ENCODE measurements at places on chromosomes 2 and 18.

DNA sequence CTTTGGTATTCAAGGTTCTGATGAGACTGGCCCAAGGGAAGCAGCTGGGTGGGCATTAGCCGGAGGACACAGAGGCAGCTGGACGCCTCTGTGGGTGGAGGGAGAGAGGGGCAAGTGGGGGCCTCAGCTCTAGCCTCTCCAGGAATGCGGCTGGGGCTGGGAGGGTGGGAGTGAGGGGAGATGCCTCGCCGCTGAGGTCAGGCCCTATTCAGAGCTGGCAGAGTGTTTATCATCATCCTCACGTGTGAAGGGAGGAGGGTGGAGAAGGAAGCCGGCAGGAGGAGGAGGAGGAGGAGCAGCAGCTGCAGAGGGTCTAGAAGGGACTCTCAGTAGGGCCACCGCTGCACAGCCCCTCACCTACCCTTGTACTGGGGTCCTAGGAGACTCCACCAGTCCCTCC, 43.1 kb downstream of the TNS1 start:
- DNase-seq = no peak

DNA sequence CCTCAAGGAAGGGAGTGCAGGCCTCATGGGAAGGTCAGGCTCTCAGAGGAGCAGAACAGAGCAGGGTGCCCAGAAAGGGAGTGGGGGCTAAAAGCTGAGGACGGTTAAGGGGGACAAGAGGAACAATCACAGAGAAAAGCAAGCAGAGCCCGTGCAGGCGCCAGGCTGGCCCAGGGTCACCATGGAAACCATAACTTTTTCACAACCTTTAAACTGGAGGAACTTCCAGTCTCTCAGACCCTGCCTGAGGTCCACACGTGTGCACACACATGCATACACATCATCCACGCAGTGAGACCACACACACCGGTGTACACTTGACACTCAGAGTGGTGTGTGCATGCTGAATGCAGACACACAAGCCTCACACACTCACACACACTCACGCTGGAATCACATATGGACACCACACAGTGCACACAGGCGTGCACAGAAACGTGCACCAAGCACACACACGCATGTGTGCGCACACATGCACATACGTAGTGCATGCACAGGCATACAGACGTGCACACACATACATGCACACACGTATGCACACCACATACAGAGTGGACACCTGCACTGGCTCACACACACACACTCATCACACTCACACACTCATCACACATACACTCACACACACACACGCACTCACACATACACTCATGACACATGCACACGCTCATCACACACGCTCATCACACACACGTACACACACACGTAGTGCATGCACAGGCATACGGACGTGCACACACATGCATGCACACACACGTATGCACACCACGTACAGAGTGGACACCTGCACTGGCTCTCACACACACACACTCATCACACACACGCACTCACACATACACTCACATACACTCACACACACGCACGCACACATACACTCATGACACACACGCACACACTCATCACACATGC, 37.2 kb upstream of the SNED1 start:
- no peak for DNase-seq

DNA sequence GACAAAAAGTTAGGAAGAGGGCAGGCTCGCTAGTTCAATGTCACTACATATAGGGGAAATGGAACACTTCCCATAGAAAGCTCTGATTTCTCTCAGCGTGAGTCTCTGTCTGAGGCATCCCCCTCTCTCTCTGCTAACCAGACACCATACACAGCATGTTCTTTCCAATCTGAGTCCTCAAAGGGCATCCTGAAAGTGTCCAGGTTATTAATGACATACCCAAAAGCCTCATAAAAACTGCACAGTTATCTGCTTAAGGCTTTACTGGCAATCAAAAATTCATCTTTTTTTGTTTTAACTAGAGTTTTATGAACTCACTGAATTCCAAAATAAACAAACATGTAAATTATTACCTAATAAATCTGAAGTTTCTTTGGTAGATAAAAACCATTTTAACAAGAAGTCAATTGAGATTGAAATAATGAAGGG, 137.4 kb downstream of the AFF3 start:
- no peak for DNase-seq

GRCh38 chr2:184793176-184793575, 194.8 kb downstream of the ZNF804A start:
- DNase-seq = no peak

- no peak for DNase-seq
These were observed 54.6 kb upstream of the ODC1 start for GRCh38 chr2:10502803-10503107.

GRCh38 chr2:203225423-203226039, 13.3 kb upstream of the CYP20A1 start:
- DNase-seq = peak; percentile 4

DNA sequence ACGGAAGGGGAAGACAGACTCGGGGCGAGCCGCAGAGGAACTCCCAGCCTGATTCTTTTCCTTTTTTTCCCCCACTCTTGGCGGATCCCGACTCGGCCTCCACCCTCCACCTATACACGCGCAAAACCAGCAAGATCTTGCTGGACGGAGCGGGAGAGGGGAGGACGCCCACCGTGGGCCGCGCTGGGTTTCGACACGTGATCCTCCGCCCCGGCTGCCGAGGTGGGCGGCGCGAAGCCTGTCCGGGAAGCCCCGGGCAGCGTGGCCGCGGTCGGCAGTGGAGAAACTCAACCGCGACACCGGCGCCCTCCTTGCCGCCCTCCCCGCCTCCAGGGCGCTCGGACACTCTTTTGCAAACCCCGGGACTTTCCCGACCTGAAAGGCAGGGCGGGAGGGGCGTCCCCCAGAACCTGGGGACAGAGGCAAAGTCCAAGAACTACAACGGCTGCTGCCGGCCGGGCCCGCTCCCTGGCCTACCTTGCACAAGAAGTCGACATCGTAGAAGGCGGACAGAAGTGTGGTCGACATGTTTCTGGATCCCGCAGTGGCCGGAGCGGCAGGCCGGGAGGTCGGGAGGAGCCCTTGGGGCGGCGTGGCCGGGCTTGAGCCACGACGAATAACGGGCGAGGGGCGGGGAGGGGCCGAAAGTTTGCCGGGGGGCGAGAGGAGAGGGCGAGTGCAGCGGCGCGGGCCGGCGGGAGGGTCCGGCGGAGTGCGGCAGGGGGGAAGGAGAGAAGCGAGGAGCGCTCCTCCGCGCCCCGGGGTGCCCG, 433 bp downstream of the ZFP36L2 start:
- peak; percentile 57 for DNase-seq

Measured in NCI-H2081 (cell line).